ENCODE measurements at places on chromosomes 2 and 18.

- DNase-seq = no peak
Measured at GRCh38 chr2:234725528-234726264, 226.1 kb upstream of the SH3BP4 start.

DNA sequence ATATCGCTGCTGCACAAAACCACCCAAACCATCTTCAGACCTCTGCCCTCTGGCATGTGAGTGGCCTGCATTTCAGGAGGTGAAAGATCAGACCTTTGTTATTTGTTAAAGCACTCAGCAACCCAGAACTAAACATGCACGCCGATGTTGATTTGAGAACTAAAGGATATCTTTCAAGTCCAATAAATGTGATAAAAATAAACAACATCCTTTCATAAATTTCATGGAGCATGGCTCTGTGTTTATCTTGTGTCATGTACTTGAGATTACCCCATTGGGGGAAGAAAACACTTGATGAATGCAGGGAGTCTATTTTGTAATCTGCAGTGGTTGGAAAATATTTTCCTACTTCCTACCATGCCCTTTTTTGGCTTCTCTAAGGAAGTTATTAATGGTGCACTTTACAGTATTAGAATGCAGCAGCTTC is 70.8 kb upstream of the GATA6 start:
- no peak for DNase-seq

- no peak for DNase-seq
Measured at GRCh38 chr18:8841781-8842485, 136.6 kb downstream of the MTCL1 start.

GRCh38 chr18:59502274-59503175 is 143.5 kb upstream of the LMAN1 start:
- DNase-seq = no peak

DNA sequence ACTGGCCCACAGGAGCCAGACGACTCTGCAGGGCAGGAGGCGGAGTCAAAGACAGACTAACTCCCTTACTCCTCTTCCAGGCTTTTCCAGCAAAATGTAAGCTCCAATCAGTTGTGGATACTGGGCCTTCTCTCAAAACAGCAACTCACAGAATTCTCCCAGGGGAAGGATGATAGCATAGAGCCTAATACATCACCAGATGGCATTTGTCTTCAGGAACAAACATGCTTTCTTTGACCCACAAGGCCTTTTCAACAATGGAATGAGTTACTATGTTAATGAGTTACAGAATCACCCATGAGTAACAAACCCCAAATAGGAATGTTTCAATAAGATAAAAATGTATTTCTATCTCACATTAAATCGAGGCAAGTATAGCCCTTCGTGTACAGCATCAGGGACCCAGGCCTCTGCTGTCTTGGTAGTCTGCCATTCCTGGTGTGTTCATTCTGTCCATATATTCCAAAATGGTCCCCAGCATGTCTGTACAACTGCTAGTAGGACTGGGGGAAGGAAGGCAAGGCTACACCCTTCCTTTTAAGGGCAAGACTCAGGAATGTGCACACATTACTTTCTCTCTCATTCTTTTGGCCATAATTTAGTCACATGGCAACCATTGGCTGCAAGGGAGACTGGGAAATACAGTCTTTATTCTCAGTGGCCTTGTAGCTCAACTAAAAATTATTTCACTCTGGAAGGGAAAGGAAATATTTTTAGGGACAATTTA is 76.4 kb downstream of the BOD1L2 start:
- no peak for DNase-seq

- no peak for DNase-seq
Measured at GRCh38 chr2:10208736-10209135, 86.2 kb downstream of the RRM2 start.

GRCh38 chr18:73859837-73860397 is 287.7 kb downstream of the FBXO15 start:
- DNase-seq = no peak

DNA sequence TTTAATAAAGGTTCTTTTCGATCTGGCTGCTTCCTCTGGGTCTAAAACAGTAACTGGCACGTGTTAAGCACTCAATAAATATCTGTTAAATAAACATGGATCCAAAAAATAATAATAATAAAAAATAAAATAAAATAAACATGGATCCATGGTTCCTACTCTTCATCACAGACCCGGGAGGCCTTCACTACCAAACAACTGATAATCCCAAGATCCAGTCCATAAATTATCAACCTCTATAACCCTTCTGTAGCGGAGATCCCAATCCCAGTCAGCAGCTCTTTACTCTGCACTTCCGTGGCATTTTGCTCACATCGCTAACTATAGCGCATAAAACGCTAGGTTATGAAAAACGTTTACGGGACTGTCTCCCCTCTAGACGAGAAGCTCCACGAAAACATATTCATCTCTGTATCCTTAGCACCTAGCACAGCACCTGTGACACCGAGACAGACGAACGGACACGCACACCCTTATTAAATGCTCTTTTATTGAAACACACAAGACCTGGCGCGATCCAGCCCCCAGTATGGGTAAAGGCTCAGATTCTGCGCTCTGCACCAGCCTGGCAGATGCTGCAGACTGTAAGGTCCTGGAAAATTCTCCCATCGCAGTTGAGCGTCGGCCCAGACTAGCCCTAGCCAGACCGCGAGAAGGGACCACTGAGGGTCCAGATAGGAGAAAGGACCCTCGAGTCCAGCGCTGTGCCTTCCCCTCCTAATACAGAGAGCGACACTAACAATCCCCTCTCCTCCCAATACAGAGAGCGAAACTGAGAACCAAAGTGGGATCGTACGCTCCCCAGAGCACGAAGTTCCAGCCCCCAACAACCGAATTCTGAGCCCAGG is 770 bp downstream of the NBAS start:
- DNase-seq = peak; percentile 49

DNA sequence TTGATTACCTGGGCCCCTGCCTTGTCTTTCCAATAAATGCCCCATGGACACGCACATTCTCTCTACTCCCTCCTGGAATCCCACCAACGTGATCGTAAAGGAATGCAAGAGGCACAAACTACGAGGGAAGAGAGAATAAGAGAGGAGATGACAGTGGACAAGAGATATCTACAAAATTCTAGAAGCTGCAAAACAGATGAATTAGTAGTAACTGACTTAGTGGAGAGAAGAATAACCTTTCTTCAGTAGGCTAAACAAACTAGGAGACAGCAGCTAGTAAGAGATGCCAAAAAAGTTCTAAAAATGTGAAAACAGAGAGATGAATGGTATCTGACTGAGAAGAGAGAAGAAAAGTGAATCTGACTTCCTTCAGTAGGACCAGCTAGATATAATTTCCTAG is 43.5 kb upstream of the MYCN start:
- no peak for DNase-seq

DNA sequence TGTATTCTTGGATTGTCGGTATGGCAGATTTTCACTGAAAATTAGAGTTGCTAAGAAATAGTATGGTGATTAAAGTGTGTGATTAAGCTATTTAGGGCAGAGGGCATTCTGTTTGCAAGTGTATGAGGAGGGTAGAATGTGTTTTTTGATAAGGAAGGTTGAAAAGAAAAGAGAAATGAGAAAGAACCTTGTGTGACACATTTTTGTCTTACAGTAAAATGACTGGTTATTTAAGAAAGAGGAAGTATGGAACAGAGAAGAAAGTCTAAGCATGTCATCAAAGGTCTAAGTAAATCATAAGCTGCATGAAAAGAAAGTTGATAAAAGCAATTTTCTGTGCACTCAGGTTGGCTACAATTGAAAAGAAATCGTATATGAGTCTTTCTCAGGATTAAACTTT is 5.2 kb upstream of the RSAD2 start:
- DNase-seq = no peak

DNA sequence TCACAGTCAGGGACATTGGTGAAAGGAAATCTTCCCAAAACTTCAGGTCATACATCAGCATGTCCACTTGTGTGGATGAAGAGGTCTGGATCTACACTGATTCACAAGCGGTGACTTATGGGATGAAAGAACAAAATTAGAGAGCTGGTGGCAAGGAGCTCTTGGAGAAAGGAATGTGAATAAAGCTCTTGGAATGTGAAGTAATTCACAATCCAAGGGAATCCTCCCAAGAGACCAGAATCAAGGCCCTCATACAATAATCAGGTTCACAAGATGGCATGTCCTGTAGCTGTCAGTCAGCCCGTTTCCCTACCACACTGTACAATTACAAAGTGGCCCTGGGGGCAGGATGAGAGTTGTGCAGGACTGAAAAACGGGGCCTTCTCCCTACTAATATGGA is 96.2 kb downstream of the MRPS9 start:
- no peak for DNase-seq

All from activated CD8-positive, alpha-beta memory T cell treated with anti-CD3 and anti-CD28 coated beads, Interleukin-2, amount 10 ng/mL, durations not matched to agents 7 days and 5 days (primary cell).